Large intestine (tissue), 12 donors: ENCODE measurements at places on chromosomes 1 and 21. TPM values are rescaled to one million over a fixed set of nuclear protein-coding genes. Genes with fewer than 3 reads are reported as not detected.

DNA sequence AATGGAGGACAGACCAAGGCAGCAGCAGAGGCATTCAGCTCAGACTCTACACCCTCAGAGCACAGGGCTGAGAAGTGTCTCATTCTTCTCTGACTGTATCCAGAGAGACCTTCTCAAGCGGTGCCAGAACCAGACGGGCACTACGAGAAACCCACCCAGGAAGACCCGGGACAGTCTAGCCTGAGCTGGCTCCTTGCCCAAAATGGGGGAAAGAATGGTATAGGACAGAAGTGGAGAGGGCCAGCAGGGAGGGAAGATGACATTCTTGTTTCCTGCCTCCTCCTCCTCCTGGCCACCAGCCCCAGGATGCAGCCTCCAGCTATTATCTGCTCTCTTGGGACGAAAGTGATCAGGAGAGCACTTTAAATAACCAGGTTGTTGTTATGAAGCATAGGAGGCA is 22.6 kb upstream of the PRELP start:
- H3K4me1 ChIP-seq: no peaks in the 10 kb centered on the region
- no peak for DNase-seq
- no peak overlapping the region for H3K27ac ChIP-seq

GRCh38 chr1:81836007-81836626 is 35.4 kb downstream of the ADGRL2 start:
- H3K4me3 ChIP-seq: no peak overlapping the region
- no peak for DNase-seq
- H3K27me3 ChIP-seq: no peaks in the 10 kb centered on the region
- peaks cover 2% of the 10 kb centered on the region for H3K36me3 ChIP-seq
- H3K4me1 ChIP-seq: no peaks in the 10 kb centered on the region
- no peak overlapping the region for H3K27ac ChIP-seq

PLA2G2F gene
- not detected for polyA plus RNA-seq

L1TD1 gene
- polyA plus RNA-seq: 1.3 TPM

OR6F1 gene
- not detected for polyA plus RNA-seq
